Stimulated activated CD4-positive, alpha-beta T cell treated with anti-CD3 and anti-CD28 coated beads, Interleukin-1b, Interleukin-23, amount 100 ng/mL, for 1 hour (primary cell): ENCODE measurements at places on chromosomes 5 and 9.
A peak's percentile ranks its signal among the peaks of the same experiment; 100 is the strongest.

DNA sequence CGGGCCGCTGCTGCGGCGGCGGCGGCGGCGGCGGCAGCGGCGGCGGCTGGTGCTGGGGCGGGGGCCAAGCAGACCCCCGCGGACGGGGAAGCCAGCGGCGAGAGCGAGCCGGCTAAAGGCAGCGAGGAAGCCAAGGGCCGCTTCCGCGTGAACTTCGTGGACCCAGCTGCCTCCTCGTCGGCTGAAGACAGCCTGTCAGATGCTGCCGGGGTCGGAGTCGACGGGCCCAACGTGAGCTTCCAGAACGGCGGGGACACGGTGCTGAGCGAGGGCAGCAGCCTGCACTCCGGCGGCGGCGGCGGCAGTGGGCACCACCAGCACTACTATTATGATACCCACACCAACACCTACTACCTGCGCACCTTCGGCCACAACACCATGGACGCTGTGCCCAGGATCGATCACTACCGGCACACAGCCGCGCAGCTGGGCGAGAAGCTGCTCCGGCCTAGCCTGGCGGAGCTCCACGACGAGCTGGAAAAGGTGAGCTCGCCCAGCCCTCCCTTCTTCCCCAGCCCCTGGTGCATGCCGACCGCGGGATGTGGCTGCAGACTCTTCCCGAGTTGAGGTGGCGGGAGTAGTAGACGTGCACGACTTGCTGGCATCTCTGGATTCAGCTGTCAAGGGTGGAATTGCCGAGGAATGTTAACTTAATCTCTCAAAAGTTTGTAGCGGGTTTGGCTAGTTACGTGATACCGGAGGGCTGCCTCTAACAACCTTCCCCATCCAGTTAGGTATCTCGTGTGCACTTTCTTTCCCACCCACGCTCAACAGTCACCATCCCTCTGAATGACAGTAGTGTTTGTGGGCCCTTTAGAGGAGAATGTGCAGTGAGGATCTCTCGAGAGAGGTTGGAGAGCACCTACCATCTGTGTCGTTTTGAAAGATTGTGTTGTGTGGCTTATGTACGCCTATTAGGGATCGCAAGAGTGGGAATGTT is 932 bp downstream of the SLC12A2 start:
- DNase-seq = peak; percentile 21

DNA sequence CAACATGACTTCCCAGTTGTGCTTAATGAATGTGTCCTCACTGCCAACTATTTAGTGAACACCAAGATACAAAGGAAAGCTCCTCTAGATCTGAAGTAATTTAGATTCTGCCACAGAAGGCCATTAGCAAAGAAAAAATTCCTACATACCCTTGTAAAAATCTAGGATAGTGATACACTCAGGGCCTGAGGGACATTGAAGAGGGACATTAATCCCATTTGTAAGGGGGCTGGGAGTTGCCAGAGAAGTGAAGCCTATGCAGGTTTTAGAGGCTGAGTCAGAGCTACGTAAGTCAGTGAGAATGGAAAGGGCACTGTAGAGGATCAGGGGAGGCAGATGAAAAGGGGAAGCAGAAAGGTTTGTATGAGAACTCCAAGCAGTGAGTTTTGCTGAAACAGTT is 286.9 kb upstream of the TARS1 start:
- DNase-seq = no peak

GRCh38 chr5:16842896-16843295 is 93.2 kb downstream of the MYO10 start:
- DNase-seq = no peak

DNA sequence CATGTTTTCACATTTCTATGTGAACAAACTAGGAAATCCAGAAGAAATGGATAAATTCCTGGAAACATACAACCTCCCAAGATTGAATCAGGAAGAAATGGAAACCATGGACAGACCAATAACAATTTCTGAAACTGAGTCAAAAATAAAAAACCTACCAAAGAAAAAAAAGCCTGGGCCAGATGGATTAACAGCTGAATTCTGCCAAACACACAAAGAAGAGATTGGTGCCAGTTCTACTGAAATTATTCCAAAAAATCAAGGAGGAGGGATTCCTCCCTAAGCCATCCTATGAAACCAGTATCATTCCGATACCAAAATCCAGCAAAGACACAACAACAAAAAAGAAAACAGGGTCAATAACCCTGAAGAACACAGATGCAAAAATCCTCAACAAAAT is 166.9 kb upstream of the FBXL7 start:
- DNase-seq = no peak

DNA sequence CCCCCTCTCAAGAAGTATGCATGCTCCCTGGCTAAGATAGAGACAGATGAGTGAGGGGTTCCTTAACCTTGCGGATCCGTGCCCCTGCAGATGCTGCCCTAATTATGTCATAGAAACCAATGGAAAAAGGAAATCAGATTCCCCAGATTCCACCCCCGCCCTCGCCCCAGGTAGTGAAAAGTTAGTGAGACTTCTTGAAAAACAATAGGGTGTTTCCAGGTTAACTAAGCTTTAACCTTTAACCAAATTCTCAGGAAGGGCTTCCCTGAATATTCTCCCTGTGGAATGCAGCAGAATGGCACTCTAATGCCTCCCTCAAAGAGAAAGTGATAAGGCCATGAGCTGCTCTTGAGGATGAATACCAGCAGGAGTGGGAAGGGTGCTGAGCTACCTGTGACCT is 116.0 kb upstream of the RANBP3L start:
- no peak for DNase-seq

DNA sequence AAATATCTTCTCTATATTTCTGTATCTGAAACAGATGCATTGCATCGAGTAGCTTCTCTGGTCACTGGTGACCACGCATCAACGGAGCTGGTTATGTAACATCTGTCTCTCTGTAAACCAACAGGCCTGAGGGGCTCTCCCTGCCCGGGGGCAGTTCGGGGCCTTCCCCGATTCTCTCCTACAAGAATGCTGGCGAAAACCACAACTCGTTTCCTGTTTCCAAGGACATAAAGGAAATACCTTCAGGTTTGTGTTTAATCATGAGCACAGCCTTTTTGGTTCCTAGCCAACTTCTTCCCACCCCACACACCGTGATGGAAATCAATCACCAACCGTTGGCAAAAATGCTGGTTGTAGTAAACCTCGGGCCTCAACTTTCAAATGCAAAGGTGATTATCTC is 25.1 kb downstream of the GDNF start:
- no peak for DNase-seq

DNA sequence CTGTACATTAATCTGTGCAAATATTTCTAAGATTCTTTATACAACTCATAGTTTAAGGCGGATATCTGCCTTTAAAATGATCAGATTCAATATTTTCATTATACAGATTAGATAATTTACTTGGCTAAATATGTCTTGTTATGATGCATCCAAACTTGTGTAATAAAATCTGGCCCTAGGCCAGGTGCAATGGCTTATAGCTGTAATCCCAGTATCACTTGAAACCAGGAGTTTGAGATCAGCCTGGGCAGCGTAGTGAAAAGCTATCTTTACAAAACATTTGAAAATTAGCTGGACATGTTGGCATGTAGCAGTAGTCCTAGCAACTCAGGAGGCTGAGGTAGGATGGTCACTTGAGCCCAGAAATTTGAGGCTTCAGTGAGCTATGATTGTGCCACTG is 2002.2 kb upstream of the ACO1 start:
- no peak for DNase-seq

GRCh38 chr9:15670246-15670645 is 117.4 kb downstream of the CCDC171 start:
- no peak for DNase-seq

- DNase-seq = no peak
Measured at GRCh38 chr9:14747111-14747510, 24.6 kb upstream of the CER1 start.

GRCh38 chr5:135440916-135441315 is 6.2 kb downstream of the DCANP1 start:
- DNase-seq = no peak

DNA sequence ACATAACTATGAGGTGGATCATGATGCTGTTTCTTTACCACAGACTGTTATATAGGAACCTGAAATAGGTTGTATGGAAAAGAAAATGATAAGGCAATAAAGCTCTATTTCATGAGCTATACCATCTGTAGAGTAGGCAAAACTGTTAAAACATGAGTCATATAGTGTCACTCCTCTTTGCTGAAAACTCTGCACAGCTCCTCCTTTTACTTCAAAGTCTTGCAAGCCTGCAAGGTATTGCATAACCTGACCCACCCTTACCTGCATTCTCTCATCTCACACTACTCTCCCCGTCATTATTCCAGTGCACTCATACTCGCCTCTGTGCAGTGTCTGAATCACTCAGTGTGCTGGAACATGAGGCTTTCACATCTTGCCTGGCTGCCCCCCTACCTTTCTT is 790.1 kb downstream of the EFNA5 start:
- DNase-seq = no peak

DNA sequence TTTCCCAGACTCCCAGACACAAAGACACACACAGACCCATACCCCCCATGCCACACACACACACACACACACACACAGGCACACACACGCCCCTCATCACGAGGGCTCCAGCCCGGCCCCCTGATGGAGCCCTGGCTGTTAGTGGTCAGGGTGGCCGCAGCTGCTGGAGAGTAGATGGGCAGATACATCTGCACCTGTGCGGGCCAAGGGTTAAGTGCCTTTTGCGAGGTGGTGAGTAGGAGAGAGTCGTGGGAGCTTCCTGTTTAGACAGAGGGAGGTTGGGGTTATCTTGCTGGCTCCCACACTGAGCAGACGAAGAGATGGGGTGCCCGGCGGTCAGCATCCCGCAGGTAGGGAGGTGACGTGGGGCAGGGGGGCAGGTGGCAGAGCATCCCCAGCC is 8.2 kb downstream of the PRRX2 start:
- DNase-seq = no peak

GRCh38 chr5:115738830-115739229 is 77.6 kb downstream of the CDO1 start:
- no peak for DNase-seq

- DNase-seq = no peak
Measured at GRCh38 chr5:120140501-120140900, 323.6 kb upstream of the PRR16 start.

- DNase-seq = no peak
Measured at GRCh38 chr9:112823257-112823656, 67.4 kb downstream of the SLC46A2 start.

GRCh38 chr9:114169952-114170770 is 14.8 kb downstream of the COL27A1 start:
- no peak for DNase-seq

- no peak for DNase-seq
Measured at GRCh38 chr9:83986195-83986594, 5.6 kb downstream of the RMI1 start.

GRCh38 chr9:130414910-130415746 is 29.6 kb upstream of the ASS1 start:
- DNase-seq = no peak

DNA sequence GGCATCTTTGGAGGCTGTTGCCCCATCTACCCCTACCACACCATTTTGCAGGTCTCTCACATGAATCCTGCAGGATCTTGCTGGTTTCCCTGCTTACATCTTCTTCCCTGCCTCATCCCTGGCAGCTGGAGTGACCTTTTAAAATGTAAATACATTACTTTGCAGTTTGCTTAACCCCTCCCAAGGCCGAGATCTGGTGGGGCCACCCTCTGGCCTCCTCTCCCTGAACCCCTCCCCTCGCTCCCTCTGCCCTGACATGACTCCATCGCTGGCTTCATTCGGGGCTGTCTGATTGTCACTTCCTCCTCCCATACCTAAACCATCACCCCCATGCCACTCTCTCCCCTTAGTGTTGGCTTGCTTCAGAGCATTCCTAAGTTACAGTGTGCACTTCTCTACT is 12.6 kb upstream of the PALM2AKAP2 start:
- DNase-seq = no peak

DNA sequence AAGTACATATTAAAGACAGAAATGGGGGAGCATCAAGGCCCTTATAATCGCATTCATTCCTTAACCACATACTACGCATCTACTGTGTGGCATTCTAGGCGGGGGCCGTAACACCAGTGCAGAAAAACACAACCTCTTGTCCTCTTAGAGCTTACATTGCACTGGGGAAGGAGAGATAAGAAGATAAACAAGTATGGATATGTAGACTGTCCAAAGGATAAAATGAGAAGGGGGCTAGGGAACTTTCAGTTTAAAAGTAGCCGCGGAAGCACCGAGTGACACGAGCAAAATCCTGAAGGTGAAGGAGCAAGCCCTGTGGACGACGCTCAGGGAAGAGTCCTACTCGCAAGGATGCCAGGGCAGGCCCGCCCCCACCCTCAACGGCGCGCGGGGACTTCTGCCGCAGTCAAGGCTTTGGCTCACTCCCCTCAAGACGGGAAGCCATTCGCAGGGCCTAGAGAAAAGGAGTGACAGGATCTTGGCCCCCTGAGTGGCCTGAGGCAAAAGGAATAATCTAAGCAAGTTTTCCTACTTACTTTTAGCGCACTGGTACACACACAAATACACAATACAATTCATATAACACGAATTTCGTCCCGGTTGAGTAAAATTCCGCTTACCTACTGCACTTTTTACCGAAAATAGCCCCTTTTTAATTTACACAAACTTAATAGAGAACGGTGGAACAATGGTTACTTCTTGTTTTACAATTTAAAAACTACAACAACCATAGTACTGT is 1.3 kb upstream of the NIPBL start:
- no peak for DNase-seq

DNA sequence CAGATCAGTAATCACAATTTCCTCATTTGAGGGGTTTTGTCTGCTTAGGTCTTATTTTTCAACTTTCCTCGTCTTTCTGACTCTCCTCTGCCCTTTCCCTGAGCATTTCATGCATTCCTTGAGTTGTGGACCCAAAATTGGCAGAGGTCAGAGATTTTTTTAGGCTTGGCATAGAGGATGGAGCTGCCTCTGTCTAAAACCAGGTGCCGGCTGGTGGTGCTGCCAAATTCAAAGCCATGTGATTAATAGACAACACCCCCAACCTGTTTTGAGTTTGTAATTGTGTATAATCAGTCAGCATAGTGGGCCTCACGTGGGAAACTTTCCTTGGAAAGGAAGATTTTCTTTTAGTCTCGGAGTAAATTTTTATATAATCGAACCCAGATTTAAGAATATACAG is 39.6 kb downstream of the TJP2 start:
- no peak for DNase-seq

GRCh38 chr9:876425-876824 is 34.9 kb downstream of the DMRT1 start:
- no peak for DNase-seq

DNA sequence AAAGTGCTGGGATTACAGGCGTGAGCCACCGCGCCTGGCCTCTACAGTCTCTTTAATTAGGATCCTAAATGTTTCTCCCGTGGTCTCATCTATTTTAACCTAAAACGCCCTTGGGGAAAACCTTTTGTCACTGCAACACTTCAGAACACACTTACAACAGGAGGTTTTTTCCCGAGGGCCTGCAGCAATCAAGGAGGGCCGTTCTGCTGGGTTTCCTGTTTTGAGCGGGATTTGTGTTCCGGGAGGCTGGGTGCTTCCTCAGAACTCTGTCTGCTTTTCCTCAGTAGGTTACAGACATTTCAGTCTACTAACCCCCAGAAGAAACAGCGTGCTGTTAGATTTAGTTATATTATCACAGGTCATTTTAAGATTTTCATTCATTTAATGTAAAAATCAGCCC is 65.4 kb upstream of the IRX4 start:
- DNase-seq = no peak
